ENCODE measurements at places on chromosomes 11 and 22.

DNA sequence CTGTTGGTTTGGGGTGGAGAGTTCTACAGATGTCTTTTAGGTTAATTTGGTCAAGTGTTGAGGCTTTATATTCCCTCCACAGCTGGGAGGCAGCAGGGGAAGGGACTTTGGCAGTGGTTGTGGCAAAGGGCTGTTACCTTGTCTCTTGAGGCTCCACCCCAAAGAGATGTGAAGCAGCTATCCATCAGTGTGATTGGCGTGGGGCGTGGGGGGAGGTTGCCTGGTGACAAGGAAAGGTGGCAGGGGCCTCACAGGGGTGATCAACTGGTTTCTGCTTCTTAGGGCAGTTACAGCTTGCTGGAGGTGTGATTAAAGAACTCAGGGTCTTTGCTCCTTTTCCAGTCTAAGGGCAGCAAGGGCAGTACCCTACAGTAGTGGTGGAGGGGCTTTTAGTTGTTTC lies 59.3 kb downstream of the FANCF start:
- DNase-seq: no peak

- no peak for DNase-seq
These were observed 207.7 kb upstream of the LRRC4C start for GRCh38 chr11:41666951-41667653.

DNA sequence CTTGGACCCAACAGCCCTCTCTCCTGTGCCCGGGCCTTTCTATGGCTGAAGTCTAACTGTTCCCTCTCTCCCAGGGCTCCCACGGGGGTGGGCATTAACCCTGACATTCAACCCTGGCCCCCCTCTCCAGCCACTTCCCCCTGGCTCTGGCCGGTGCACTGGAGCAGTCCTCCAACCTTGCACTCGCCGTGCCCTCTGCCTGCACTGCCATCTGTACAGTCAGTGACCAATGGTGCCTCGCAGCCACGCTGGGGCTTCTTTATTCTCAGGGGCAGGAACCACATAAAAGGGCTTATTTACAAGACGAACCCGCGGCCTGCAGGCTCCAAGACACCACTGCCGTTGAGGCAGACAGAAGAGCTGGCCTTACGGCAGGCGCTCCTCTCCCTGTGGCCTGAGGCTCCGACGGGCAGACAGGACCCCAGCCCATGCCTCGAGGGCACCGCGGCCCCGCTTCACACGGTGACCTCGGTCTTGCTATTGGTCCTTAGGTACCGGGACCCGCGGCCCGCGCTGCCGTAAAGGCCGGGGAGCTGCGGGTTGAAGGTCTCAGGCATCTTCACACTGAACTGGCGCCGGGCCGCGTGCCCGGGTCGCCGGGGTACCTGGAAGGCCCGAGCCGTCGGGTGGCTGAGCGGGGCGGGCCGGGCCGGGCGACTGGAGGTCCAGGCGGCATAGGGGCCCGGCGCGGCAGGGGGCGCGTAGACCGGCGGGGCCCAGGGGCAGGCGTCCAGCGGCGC lies 5.4 kb downstream of the SHISA8 start:
- no peak for DNase-seq

GRCh38 chr11:72744474-72744873 lies 7.7 kb downstream of the ARAP1 start:
- no peak for DNase-seq

DNA sequence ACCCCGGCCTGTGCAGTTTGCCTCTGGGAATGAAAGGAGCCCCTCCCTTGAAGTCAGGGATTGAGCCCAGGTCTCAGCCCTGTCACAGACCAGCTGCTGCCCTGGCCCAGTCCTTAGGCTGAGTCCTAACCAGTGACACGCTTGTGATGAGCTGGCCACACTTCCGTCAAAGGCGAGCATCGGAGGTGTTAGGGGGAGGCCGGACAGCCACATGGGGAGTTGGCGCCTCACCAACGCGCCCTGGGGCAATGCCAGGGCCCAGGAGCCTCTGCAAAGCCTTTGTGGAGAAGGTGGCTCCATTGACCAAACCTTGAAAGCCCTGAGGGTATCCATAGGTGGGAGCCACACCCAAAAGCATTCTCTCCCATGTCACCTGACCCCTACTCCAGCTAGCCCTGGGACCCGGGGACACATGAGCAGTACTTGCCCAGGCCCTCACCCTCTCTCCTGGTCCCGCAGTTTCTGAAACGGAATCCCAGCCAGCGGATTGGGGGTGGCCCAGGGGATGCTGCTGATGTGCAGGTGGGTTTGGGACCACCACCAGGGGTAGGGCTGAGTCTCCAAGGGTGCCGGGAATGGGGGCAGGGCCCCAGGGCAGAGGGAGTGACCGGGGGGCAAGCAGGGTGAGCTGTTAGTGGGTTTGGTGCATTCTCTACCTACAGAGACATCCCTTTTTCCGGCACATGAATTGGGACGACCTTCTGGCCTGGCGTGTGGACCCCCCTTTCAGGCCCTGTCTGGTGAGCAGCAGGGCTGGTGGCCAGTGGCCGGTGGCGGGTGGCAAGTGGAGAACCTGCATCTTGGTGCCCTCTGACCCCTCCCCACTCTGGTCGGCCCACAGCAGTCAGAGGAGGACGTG lies 3.7 kb downstream of the PTPRCAP start:
- DNase-seq: no peak

DNA sequence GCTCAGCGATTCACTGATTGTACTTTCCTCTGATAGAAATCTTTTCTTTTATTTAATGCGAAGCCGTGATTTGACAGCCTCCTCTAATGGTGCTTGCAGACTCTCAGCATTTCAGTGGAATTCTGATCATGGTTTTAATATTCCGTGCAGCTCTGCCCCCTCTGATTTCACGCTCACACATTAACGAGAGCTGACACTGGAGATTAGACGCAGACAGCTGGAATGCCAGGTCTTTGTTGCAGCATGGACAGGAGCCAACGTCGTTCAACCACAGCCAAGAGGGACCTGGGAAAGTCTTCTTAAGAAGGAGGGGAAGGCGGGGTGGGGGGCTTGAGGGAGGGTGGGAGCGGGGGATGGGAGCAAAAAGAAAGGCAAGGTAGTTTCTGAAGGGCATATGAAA lies 186.4 kb downstream of the BLID start:
- no peak for DNase-seq

GRCh38 chr11:73334384-73335203 lies 26.5 kb downstream of the ARHGEF17 start:
- no peak for DNase-seq

- peak; percentile 24 for DNase-seq
These were observed 11.7 kb downstream of the TECTA start for GRCh38 chr11:121112498-121113455.

DNA sequence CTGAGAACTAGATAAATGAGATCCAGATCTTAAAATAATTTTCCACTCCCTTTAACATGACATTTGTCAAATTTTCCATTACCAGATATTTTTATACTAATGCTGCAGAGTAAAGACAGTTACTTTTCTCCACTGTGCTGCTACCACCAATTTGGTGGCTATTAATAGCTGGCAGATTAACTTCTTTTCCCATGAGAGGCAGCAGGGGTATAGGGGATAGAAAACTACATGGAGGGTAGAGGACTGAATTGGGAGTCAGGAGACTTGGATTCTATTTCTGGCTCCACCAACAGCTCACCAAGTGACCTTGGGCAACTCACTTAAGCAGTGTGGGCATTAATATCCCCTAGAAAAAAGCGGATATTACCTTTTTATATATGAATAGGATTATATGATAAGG lies 69.2 kb downstream of the KIF18A start:
- no peak for DNase-seq

DNA sequence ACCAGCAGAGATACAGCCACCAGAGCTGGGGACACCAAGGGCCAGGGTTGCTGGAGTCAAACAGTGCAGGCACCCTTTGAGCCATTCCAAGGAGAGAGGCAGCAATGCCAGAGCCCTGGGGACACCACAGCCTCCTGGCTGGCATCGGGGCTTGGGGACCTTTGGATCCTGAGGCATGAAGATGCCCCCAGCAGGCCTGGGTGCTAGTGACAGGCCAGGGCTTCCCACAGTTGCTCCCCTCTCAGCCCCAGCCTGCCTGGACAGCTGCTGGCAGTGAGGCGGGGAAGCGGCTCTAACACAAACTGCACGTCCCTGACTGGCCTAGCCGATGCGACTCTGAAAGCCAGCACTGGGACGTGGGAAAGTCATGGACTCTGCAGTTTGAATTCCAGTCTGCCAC lies 2.7 kb downstream of the CD5 start:
- no peak for DNase-seq

DNA sequence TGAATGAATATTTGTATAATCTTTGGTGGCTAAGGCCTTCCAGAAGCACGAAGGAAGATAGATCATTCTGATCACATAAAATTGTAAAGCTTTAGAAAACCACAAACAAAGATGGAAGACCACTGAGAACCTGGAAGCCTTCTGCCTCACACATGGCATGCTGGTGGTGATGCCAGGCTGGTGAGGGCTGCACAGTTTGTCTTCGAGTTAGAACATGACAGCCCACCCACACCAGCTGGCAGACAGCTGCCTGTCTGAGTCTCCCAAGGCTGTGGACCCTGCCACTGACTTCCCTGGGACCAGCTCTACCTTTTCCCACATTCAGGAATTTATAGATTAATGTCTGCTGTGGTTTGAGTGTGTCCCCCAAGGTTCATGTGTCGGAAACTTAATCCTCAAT lies 48.8 kb upstream of the B3GAT1 start:
- DNase-seq: no peak

DNA sequence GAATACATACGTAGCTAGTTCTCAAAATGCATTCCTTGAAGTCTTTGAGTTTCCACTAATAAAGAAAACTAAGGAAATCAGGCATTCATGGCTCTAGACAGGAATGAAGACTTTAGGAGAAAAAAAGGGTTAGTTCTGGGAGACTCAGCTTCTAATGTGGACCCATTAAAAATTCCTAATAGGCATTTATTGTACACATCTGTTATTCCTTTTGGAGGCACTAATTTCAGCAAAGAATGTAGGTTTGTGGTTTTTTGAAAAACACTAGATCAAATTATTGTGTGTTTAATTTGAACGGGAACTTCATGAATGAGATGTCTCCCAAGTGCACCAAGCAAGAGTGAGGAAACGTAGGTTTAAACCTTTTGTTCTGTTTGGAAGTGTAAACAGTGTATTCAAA lies 42.7 kb downstream of the PARVA start:
- no peak for DNase-seq

- DNase-seq: no peak
These were observed 192.6 kb downstream of the DSCAML1 start for GRCh38 chr11:117604336-117604995.

- DNase-seq: no peak
These were observed 6.0 kb upstream of the SLC7A4 start for GRCh38 chr22:21038405-21038804.

DNA sequence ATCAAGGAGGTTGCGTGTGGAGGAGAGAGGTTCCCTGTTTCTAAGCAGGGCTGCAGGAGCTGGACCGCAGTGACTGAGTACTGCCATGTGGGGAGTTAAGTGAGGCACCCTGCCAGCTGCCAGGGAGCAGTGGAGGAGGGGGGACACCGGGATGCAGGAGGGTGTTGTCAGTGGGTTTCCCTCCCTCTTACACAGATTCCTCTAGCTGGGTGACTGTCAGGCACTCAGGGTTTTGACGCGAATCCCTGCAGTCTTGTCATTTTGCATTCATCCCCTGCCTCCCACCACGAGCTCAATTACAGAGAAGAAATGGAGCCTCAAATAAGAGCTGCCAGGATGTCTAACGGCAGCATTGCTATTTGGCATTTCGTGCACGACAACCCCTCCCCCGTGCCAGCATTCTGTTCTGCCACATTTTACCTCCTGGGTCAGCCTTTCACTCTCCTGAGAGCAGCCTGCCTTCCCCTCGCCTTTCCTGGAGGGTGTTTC lies 119.8 kb upstream of the SORL1-AS1 start:
- DNase-seq: no peak

DNA sequence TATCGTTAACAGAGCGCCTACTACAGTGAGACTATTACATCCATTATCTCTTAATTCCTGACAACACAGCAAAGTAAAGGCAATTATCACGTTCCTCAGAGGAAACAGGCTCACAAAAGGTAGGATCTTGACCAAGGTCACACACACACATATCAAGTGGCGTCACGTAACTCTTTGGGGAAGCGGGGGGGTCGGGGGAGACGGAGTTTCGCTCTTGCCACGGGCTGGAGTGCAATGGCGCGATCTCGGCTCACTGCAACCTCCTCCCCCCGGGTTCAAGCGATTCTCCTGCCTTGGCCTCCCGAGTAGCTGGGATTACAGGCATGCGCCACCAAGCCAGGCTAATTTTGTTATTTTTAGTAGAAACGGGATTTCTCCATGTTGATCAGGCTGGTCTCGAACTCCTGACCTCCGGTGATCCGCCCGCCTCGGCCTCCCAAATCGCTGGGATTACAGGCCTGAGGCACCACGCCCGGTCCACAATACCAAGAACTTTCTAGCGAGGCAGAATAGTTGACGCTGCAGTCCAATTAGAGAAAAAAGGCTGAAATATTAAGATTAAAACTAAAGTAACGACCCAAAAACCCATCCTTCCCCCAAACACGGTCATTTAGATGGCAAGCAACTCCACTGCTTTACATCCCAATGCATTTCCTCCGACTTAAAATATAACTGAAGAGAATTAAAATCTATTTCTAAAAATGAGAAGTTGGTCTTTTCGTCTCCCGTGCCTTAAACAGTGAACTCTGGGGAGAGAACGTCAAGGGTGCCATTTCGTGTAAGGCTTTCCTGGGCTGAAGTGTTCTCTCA lies 1.2 kb downstream of the DDX17 start:
- DNase-seq: peak; percentile 59

- DNase-seq: no peak
These were observed 351.3 kb downstream of the LARGE1 start for GRCh38 chr22:33569018-33569417.

DNA sequence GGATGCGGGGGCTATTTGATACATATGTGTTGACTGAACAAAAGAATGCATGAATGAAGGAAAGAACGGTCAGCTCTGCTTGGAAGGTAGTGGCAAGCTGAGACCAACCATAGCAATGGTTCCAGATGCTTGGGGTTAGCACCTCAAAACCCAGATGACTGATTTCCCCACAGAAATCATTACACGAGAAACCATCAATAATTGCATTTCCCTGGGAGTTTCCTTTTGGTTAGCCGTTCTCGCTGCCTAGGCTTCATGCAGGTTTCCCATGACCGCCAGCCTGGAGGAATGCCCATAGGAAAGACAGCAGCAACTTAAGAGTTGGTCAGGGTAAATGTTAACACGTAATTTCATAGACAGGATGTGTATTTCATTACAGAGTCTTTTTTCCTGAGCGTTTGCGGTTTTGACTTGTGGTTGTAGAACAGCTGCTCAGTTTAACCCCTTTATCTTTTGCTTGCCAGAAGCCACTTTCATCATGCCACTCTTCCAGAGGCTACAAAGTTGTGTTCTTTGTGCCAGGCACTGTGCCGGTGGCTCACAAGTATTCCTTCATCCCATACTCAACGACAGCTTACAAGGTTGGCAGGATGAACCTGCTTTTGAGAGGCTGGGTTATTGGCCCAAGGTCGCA lies 2.8 kb downstream of the IL17RA start:
- peak; percentile 45 for DNase-seq

All from stimulated activated naive CD8-positive, alpha-beta T cell treated with anti-CD3 and anti-CD28 coated beads, Interleukin-15, amount 100 ng/mL, for 72 hours (primary cell).